ENCODE measurements at places on chromosomes 2 and 18. TPM values are rescaled to one million over a fixed set of nuclear protein-coding genes. Genes with fewer than 3 reads are reported as not detected.
A peak's percentile ranks its signal among the peaks of the same experiment; 100 is the strongest.

DNA sequence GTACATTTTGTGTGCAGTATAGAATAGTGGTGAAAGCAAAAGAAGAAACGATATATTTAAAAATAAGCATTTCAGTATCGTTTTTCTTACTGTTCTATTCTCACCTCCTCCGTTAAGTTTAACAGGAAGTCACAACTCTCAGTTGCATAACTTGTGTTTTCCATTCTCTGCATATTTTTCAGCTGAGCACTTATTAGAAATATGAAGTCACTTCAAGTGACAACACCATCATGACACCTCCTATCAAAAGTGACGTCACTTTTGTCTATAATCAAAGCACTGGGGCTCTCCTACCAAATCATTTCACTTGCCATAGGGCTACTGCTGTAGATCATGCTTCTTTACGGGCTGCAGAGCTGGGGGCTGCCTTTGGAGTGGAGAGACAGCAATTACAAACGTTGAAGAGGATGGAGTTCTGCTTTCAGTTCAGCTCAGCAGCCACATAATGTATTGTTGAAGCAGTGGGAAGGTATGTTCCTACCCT, 36.3 kb downstream of the STAT4 start:
- DNase-seq: no peak

DNA sequence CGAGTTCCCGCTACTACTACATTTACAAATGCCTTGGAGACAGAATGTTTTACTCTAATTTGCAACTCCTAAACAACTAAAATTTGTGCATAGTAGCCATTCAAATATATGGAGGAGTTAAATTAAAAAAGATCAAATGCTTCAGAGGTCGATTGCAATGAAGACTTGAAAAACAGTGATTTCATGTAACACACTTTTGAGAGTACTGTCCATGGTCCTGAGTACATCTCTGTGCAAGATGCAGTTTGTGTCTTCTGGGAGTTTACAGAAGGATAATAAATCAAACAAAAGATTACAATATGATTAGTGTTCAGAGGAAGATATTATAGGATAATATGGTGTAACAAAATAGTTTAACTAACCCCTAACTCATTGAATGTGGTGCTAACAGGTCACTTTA, 894.7 kb downstream of the TMEM182 start:
- DNase-seq: no peak

GRCh38 chr2:183541766-183542165, 417.5 kb downstream of the NUP35 start:
- no peak for DNase-seq

Gene OTOS
- not detected for total RNA-seq

GRCh38 chr18:34921226-34921625, 120.0 kb upstream of the MAPRE2 start:
- no peak for DNase-seq

DNA sequence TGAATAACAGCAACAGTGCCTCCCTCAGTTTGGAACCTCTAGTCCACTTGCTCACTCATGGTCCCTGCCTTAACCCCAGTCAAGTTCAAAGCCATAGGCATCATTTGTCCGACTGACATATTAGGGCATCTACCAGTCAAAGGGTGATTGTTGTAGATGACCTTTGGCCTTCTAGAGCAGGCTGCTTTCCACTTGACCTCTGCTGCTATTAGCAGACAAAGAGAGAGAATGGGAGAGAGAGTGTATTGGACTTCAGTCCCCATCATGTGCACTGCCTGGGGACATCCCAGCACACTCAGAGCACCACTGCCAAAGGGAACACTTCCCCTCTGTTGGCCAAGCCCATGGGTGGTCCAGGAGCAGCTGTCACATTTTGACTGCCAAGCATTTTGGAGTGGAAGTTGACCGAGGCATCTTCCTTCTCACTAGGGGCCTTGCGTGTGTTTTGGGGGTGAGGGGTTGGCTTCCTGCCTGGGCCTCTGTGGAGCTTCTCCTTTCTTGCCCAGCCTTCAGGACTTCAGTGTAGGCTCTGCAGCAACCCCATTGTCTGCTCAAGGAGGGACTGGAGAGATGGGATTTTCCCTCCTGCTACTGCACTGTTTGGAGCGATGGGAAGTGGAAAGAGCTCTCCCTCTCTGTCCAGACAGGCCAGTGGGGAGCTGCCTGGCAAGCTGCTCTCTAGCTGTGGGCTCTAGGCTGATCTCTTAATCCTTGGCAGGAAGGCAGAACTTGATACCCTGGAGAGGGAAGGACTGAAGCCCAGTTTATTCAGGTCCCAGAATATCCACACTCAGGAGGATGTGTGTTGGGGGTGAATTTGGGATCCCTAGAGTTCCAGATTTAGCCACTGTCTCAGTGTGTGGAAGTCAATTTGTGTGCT, 68.1 kb downstream of the TMEM247 start:
- no peak for DNase-seq

Gene ASB18
- total RNA-seq: not detected

Gene OR6B2
- not detected for total RNA-seq

- DNase-seq: peak; percentile 29
Observed at GRCh38 chr2:28736034-28736433, 15.6 kb upstream of the PPP1CB start.

GRCh38 chr2:46716927-46717326, 198.7 kb downstream of the MCFD2 start:
- DNase-seq: no peak

GRCh38 chr18:5961828-5962150, 66.5 kb upstream of the TMEM200C start:
- no peak for DNase-seq

DNA sequence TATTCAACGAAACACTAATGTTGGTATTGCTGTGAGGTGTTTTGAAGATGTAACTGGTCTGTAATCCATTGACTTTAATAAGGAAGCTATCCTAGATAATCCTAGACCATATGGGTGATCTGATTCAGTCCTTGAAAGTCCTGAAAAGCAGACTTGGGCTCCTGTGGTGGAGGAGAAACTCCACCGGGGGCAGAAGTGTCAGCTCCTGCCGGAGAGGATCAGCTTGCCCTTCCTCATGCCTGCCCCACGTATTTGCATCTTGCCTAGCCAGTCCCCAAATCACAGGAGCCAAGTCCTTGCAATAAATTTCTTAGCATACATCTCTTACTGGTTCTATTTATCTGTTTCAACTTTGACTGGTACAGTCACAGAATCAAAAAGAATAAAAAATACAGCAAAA, 144.2 kb upstream of the DLGAP1 start:
- no peak for DNase-seq

- DNase-seq: no peak
Observed at GRCh38 chr2:75155115-75155514, 44.2 kb downstream of the TACR1 start.

Gene POTEJ
- total RNA-seq: 0.60 TPM

Gene AQP12B
- total RNA-seq: not detected

- DNase-seq: peak; percentile 58
Observed at GRCh38 chr18:9475643-9476591, 604 bp downstream of the RALBP1 start.

All from lung microvascular endothelial cell (primary cell).